ENCODE measurements at places on chromosomes 6 and 20.

DNA sequence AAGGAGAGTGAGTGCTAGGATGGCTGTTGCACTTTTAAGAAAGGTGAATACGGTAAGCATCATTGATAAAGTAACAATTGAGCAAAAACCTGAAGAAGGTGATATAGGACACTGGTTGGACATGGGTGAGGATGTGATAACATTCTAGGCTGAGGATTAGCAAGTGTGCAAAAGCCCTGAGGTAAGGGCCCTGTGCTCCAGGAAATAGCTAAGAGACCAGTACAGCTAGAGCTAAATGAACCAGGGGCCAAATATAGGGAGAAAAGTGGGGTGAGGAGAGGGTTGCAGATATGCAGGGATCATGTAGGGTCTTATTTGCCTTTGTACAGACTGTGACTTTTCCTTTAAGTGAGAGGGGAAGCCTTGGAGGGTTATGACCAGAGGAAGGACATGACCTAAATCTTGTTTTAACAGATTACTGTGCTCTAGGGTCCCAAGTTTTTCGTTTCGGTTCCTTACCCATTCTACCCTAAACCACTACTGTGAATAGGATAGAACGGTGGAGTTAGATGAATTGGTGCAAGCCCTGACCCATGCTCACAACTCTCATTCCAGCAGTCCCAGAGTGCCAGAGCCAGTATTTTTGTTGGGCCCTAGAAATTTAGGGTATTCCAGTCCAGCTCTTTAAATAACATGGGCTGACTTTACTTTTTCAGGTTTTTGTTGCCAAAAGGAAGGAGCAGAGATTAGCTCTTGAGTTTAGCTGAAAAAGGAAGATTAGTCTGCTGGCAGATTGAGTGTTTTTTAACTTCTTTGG lies 10.7 kb downstream of the MAPK14 start:
- no peak for DNase-seq

DNA sequence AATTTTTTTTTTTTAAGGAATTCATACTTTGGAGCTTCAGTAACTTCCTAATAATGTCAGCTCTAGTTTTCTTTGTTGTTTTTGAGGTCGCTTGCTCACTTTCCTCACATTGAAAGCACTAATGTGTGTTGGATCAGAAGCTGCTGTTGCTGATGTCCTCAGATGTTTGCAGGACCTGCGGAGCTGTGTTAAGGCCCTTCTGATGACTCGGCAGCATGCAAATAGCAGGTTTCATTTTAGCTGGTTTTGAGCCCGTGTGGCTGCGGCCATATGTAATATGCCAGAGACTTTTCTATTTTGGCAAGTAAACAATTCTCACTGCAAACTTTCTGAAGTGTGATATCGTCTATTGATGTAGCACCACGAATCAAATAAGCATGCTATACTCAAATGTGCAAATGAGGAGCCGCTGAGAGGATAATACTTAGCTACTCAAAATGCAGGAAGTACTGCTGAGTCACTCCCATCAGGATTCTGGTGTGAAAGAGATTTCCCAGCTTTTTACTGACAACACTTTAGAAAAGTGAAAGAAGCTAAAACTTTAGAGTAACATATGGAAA lies 187.8 kb downstream of the SASH1 start:
- no peak for DNase-seq

- DNase-seq: no peak
These were observed 22.9 kb downstream of the IRF4 start for GRCh38 chr6:414447-414846.

GRCh38 chr20:24863356-24863755 lies 85.7 kb upstream of the CST7 start:
- DNase-seq: no peak

GRCh38 chr6:14925699-14926026 lies 320.2 kb upstream of the JARID2 start:
- DNase-seq: no peak

DNA sequence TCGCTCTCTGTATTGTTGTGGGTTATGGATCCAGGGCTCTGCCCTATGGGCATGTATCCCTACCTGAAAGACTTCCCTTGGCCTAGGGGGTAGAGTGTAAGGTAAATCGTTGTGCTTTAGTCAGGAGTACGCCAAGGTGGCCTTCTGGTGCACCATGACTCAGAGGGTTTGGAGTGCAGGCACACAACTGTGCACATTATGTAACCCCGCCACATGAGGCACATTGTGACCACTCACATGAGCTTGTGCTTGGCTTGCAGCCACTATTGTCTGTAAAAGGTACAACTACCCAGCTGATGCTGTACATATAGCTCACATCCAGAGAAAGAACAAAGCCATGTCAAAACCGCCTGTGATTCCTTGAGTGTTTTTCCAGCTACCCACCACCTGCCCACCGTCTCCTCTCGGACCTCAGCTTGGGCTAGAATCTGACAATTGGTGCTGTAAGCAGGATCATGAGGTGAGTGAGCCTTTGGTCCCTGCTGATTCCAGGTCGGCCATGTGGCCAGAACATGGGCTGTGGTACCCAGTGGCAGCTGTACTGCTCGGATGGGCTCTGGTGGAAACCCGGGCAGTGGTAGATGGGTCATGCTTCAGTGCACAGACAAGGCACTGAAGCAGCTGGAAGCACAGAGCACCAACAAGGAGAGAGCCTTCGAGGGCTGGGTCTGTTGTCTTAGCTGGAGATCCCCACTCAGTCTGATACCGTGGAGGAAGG lies 33.8 kb downstream of the HDDC2 start:
- no peak for DNase-seq

DNA sequence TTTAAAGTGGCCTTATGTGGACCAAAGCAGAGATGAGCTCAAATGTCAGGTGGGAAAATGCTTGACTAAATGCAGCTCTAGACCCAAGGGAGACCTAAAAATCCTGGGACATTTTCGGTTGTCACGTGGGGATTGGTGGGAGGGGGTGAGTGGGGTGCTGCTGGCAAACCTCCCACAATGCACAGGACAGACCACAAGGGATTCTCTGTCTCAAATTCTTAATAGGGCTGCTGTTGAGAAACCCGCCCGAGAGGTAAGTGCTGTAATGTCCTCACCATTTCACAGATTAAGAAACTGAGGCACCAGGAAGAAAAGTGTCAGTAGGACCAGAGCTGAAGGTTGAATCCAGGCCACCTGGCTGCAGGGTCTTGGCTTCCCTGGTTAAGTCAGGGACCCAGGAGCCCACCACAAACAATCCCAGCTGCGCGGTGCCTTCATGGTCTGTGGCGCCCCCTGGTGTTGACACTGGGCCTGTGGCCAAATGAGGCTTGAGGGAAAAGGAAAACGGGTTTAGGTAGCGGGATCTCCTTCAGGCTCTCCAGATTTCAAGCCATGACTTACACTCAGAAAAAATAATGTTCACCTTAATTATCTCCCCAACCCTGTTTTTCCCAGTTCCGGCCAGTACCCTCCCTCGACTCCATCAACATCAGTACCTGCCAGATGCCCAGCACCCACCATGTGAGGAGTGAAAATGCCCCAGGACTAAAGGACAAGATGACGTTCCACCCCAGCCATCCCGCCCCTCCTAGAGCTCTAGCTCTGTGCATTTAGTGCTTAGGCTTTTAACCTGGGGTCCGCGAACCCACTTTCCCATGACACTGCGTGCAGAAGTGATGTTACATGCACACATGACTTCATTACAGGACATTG lies 7.2 kb downstream of the HLA-G start:
- DNase-seq: peak; percentile 57

- DNase-seq: no peak
These were observed 2.0 kb downstream of the TRAF3IP2 start for GRCh38 chr6:111603685-111604084.

GRCh38 chr6:44457596-44457995 lies 70.1 kb downstream of the CDC5L start:
- no peak for DNase-seq

DNA sequence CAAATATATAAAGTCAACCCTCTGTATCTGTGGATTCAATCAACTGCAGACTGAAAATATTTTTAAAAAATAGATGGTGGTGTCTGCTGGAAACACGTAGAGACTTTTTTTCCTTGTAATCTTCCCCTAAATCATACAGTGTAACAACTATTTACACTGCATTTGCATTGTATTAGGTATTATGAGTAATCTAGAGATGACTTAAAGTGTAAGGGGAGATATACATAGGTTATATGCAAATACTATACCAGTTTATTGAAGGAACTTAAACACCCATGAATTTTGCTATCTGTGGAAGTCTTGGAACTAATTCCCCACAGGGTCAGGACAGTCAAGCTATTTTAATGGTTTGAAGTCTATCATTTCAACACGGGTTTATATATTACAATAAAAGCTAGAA lies 10.2 kb downstream of the HDAC2 start:
- no peak for DNase-seq

- DNase-seq: no peak
These were observed 11.2 kb upstream of the CDH4 start for GRCh38 chr20:61240814-61241213.

GRCh38 chr6:5095236-5095635 lies 10.1 kb downstream of the PPP1R3G start:
- DNase-seq: no peak

DNA sequence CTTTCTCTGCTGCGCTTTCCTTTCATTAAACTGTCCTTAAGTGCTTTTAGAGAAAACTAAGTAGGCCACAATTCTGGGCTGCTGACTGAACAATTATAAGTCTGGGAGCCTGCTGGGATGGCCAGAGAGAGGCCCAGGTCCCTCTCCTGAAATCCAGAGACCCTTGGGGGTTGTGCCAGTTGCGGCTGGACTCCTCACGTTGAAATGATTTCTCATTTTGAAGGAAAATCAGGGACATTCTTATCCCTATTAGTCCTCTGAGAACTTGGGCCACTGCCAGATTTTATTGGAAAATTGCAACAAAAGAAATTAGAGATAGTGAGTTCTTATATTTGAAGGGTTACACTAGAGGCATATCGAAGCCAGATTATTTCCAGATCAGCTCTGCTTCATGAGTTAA lies 145.1 kb downstream of the CLIC5 start:
- no peak for DNase-seq

DNA sequence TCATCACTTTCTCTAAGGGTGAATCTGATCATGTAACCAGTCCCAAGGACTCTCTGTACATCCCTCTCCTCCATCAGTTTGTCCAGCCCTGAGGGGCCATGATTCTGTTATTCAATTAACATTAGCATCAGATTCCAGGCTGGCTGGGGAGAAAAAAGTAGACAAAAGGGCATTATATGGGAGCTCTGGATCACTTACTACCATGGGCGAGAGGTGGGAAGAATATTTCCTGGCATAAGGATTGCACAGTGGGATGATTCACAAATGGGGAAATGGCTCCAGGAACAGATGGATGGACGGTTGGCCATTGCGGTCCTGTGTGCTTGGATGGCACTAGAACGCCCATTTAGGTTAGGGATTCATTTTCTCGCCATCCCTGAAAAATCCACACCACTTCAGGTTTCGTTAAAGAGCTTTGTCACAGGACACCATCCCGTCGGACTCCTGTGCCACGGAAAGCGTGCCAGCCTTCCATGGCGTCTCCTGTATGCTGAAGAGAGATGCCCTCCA lies 112.6 kb downstream of the THBS2 start:
- DNase-seq: no peak

GRCh38 chr6:142384519-142385254 lies 82.9 kb downstream of the ADGRG6 start:
- DNase-seq: no peak

GRCh38 chr6:21678990-21679389 lies 85.4 kb downstream of the SOX4 start:
- DNase-seq: no peak

DNA sequence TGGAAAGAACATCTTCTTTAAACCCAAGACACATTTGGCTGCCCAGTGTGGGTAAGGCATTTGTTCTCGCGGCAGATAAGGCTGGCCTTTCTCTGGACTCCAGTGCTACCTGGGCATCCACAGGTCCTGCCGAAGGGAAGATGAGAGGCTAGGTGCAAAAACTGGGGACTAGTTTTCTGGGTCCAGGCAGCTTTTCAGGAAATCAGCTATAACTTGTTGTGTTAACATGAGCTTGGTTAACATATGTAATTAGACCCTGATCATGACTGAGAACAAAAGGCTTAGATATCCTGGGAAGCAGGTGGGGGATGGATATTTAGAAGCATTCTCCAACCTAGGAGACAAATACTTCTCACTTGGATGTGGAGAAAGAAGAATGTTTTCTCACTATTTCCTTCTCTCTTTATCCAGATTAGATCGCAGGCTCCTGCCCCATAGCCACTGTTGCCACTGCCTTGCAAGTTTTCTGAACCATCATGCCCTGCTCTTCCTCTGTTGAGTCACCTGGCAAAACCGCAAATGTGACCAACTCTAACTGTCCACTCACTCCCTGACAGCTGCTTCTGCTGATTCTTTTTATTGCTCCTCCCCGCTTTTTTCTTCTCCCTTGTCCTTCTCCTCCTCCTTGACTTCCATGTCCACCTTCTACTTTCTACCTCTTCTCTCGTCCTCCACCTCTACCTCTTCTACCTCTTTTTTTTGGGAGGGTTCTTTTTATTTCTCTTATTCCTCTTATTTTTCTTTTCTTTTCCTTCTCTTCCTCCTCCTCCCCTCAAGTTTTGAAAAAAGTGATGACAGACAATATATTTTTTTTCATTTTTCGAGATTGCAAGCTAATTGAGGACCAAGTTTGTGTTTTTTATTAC lies 258.1 kb downstream of the UTRN start:
- DNase-seq: no peak

DNA sequence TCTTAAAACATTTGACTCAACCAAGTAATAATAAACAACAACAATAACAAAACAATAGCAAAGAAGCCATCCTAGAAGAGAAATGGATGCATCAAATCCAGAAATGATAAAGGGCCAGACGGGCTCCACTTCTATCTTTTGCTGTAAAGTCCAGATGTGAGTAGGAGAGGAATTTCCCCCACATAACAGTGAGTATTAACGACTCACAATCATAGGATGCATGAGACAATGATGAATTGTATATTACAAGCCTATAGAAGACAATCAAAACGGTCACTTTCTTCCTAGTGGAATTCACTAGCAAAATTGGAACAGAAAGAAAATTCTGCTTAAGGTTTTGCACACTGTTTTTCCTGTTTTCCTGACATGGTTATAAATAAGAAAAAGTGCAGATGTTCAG lies 97.0 kb upstream of the PREP start:
- no peak for DNase-seq

GRCh38 chr6:190596-191395 lies 101.5 kb upstream of the DUSP22 start:
- no peak for DNase-seq

Measured in stimulated activated CD4-positive, alpha-beta T cell treated with anti-CD3 and anti-CD28 coated beads, Interleukin-4, amount 100 ng/mL, for 1 hour (primary cell).